ENCODE measurements at places on chromosomes 1 and 21.

GRCh38 chr1:234911787-234912186 lies 216.8 kb downstream of the TOMM20 start:
- no peak for DNase-seq

GRCh38 chr21:41875086-41875485 lies 4.1 kb downstream of the PRDM15 start:
- DNase-seq, result no peak

DNA sequence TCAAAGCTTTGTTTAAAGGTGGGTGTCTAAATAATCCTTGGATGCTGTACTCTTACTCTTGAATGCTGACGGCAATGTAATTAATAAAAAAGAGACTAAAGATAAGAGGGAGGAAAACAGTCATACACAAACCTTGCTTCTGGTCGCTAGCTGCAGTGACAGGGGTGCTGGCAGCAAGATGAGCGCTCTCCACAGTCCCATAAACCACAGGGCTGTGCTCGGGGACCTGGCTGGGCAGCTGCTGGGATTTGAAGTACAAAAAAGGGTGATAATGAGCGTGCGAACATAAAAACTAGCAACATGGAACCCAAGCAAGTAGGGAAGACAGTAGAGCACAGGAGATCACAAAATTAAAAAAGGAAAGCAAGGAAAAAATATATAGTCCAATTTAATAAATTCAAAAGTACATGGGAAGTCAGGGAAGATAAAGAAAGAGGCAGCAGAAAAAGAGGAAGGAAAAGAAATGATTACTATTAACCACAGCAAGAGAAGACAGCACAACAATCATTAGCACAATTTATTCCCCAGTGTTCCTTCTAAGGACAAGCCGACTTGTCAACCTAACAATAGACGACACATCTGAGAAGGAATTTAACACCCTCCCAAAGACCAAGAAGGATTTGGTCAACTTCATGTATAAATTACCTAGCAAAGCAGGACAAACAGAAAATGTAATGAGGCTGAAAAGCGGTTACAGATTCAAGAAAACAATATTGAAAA lies 162.9 kb upstream of the HP1BP3 start:
- DNase-seq, result no peak

DNA sequence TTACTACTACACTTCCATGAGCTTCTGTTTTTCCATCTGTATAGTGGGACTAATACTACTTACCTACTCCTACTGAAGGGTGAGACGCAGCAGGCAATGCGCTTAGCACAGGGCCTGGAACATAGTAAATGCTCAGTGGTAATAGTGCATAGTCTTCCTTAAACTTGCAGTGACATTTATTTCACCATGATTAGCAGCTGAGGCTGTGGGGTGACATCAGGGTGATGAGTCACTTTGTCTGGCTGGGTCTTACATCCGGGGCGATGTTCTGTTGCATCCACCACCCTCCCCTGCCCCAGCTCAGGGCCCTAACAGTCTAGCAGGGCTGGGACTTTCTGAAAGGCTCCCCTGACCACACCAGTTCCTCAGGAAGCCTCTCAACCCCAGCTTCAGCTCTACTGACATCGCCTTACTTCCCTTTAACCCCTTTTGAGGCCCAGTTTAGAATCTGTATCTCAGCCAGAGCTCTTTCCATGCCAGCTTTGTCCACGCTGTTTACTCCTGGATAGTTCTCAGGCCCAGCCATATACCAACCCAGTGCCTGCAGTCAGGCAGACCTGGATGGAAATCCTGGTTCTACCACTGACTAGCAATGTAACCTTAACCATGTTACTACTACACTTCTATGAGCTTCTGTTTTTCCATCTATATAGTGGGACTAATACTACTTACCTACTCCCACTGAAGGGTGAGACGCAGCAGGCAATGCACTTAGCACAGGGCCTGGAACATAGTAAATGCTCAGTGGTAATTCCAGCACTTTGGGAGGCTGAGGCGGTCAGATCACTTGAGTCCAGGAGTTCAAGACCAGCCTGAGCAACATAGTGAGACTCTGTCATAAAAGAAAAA lies 66.3 kb downstream of the CD58 start:
- peak; percentile 74 for DNase-seq

- no peak for DNase-seq
These were observed 16.3 kb downstream of the ZFYVE9 start for GRCh38 chr1:52158218-52158617.

GRCh38 chr21:33126569-33126968 lies 56.6 kb downstream of the OLIG1 start:
- DNase-seq, result no peak

DNA sequence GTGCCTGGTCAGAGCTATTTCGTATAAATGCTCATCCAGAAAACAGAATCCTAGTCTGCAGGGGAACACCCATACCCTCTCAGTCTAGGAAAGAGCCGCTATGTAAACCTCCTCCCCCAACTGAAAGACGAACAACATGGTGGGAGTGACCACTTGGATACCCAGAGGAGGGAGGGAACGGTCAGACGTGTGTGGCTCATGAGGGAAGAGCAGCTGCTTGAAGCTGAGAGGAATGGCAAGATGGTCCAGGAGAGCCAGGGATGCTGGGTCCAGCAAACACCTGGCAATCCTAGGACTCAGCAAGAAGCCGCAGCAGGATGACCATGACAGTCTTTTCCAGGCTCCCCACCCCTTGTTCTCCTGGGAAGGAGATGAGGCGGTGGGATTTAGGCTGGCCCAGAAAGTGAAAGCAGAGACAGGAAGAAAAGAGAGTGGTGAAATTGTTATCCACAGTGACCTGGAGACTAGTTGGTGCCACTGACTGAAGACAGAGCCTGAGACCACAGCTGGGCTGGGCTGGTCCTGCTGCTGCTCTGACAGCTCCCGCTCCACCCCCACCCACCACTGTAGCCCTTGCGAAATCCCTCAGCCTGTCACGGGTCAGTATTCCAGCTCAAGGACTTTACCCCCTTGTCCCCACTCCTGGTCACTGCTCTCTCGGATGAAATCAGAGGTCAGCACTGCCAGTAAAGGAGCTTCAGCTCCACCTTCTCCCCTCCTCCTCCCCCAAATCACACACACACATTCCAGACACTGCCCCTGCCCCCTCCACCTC lies 3.6 kb downstream of the CERS2 start:
- no peak for DNase-seq

- no peak for DNase-seq
These were observed 58.4 kb downstream of the ASH1L start for GRCh38 chr1:155504207-155504606.

DNA sequence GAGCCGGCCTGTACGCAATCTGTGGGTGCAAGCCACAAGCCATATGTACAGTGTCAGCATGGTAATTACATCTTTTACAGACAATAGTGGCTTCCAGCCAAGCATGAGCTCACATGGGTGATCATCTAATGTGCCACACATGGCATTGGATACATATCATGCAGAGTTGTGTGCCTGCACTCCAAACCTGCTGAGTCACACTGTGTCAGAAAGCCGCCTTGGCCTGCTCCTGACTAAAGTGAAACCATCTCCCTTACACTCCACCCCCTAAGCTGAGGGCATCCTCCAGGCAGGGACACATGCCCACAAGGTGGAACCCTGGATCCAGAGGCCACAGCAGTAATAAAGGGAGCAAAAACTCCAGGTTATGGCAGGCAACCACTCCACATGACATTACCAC lies 72.5 kb downstream of the KCNT2 start:
- no peak for DNase-seq

- no peak for DNase-seq
These were observed 42.7 kb downstream of the APP start for GRCh38 chr21:26127918-26128317.

GRCh38 chr1:9198538-9199361 lies 35.8 kb upstream of the H6PD start:
- DNase-seq, result no peak
